ENCODE measurements at places on chromosomes 16 and 17.

- no peak for DNase-seq
These were observed 672.5 kb upstream of the EEF2KMT start for GRCh38 chr16:5770118-5770517.

GRCh38 chr17:77565166-77565565, 393.3 kb upstream of the TNRC6C start:
- no peak for DNase-seq

DNA sequence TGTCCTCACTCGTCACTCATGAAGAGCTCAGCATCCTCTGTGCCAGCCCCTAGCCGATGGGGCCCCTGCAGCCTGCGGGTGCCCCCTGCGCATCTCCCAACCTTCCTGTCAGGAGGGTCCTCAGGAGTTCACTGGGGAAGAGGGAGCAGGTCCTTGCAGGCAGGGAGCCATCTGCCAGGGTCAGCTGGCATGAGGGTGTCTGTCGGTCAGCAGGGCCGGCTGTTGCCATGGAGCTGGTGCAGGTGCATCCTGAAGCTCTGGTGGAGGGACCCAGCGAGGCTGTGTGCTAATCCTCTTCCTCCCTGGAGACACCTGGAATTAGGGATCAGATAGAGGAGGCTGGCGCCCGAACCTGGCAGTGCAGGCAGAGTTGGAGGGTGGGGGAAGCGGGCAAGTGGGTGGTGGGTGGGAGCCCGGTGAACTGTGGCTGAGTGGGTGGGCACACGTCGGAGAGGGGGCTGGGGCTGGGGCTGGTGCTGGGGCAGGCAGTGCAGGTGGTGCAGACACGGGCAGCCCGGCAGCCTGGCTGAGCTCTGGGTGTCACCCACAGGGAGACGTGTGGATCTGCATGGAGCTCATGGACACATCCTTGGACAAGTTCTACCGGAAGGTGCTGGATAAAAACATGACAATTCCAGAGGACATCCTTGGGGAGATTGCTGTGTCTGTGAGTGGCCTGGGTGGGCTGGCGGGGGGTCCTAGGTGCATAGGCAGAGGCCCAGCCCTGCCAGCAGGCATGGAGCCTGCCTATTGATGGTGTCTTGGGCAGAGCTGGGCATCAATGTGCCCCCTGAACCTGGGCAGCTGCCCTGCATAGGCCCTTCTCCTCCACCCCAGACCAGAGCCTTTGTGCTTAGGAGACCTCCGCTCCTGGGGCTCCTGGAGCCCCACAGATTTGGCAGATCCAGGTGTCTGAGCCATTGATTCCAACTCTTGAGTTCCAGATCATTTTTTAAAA, 17.4 kb downstream of the MAP2K3 start:
- no peak for DNase-seq

DNA sequence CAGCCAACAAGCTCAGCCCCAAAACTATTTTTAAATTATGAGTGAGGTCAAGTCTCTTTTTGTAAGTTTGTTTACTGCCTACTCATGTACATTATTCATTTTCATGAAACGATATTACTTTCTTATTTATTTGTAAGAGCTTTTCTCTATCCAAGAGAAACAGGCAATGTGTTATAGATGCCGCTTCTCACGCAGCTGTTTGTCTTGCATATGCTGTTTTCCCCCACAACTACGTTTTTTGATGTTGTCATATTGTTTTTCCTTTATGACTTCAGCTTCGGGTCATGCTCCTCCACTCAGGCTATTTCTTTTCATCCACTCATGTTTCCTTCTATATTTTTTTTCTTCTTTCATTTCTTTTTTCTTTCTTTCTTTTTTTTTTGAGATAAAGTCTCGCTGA, 20.0 kb downstream of the ITGAE start:
- no peak for DNase-seq

DNA sequence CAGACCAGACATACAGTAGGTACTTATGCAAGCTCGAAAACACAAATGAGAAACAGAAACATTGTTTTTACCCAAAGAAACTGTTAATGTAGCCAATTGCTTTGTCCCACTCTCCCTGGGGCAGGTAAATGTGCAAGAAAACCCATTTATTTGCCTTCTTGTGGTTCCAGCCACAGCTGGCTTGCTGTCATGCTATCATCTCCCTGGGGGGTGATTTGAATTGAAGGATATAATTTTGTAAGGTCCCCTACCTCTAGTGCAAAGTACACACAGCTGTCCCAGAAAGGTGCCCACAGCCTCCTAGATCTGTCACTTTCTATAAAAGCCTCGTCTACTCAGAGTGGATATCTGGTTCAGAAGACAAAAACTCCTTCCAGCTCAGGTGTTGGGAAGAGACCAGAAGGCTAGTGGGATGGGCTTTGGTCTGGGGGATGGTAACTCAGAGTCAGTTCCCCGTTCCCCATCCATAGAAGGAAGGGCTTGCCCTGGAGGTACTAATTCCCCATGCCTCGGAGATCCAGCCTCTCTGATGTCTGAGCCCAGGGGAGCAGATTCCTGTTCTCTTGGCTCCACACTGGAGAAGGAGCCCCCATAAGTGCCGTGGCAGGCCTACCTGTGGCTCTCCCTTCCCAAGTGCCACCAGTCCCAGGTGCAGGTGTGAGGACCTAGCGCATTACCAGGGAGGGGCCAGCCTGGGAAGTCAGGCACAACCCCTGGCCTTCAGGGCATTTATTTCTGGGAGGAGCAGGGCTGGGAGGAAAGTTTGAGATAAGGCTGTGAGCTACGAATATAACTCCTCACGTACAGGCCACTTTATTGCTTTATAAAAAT, 2.4 kb upstream of the PRR15L start:
- DNase-seq: no peak

GRCh38 chr16:66468321-66468965, 41.3 kb downstream of the BEAN1 start:
- no peak for DNase-seq

- no peak for DNase-seq
These were observed 133.4 kb downstream of the OR1D5 start for GRCh38 chr17:2929881-2930533.

- no peak for DNase-seq
These were observed 3.8 kb downstream of the NUDT16L1 start for GRCh38 chr16:4696905-4697847.

- DNase-seq: no peak
These were observed 517.3 kb upstream of the ZFHX3 start for GRCh38 chr16:73565263-73565662.

DNA sequence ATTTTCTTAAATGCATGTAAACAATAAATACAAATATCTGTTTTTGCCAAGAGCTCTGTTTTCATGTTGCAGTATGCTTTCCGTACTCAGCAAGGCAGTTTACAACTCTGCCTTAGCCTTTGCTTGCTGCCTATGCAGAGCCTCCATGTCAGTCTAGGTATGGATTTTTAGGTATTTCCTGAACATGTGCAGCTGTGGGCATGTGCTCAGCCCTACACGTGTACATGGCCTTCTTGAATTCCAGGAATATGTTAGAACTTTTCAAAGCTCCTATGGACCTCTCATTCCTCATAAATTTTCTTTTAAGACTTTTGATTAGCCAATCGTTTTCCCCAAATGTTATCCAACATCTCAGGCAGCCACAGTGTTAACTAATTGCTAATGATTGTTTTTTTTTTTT, 63.8 kb downstream of the SYCE1L start:
- DNase-seq: no peak

All from stimulated activated CD8-positive, alpha-beta memory T cell treated with anti-CD3 and anti-CD28 coated beads, Interleukin-2, amount 100 ng/mL, for 1 hour (primary cell).